HepG2 (cell line): ENCODE measurements at places on chromosomes 1 and 21. TPM values are rescaled to one million over a fixed set of nuclear protein-coding genes. Genes with fewer than 3 reads are reported as not detected.

DNA sequence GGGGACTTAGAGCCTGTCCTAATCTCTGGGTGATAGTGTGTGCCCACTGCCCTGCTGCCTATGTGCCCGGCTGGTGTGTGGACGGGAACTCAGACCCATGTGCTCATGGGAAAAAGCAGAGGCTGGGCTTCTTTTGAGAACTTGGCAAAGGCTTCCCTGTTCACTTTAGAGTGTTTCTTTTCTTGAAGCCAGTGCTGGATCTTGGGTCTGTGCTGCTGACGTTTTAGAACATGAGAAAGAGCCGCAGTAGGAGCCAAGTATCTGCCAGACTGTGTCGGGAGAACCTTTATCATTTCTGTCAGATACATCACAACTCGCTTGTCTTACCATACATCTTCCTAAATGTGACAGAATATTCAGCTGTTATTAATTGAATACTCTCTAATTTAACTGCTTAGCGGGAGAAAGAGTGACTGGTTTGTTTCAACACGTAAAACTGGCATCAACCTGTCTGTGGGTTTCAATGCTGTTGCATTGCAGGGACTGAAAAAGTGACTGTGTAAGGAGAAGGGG, 195.2 kb downstream of the PBX1 start:
- H3K4me3 ChIP-seq = no peak overlapping the region
- H3K36me3 ChIP-seq = no peaks in the 10 kb centered on the region
- no peak overlapping the region for H3K27ac ChIP-seq
- no peak for DNase-seq

- no peaks in the 10 kb centered on the region for H3K27me3 ChIP-seq
- no peak overlapping the region for H3K27ac ChIP-seq
- no peak overlapping the region for H3K4me3 ChIP-seq
- DNase-seq = no peak
- H3K36me3 ChIP-seq = no peaks in the 10 kb centered on the region
Observed at GRCh38 chr1:234918181-234918841, 210.3 kb downstream of the TOMM20 start.

DNA sequence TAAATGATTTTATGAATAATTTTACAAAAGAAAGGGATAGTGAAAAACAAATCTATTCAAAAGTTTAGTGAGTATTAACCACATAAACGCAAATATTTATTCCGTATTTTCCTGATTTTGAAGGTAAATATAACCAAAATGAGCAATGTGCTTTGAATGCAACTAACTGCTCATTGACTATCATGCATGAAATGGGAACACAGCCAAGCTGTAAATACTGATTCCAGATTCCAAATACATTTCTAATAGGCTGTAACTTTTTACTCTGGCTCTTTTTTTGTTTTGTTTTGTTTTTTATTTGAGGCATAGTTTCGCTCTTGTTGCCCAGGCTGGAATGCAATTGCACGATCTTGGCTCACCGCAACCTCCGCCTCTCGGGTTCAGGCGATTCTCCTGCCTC, 41.8 kb downstream of the SELENOF start:
- H3K27ac ChIP-seq = no peak overlapping the region
- DNase-seq = no peak
- no peaks in the 10 kb centered on the region for H3K4me1 ChIP-seq
- no peaks in the 10 kb centered on the region for H3K27me3 ChIP-seq
- H3K36me3 ChIP-seq = no peaks in the 10 kb centered on the region; the same call in none of the 2 replicates

- no peak overlapping the region for H3K27ac ChIP-seq
- no peaks in the 10 kb centered on the region for H3K4me1 ChIP-seq
- H3K36me3 ChIP-seq = peaks cover 6% of the 10 kb centered on the region
- no peak overlapping the region for H3K4me3 ChIP-seq
Observed at GRCh38 chr21:36948686-36949085, 17.8 kb downstream of the HLCS start.

- DNase-seq = no peak
- H3K36me3 ChIP-seq = no peaks in the 10 kb centered on the region
- H3K4me3 ChIP-seq = no peak overlapping the region
- no peaks in the 10 kb centered on the region for H3K27me3 ChIP-seq
- no peak overlapping the region for H3K27ac ChIP-seq
- H3K4me1 ChIP-seq = no peaks in the 10 kb centered on the region
Observed at GRCh38 chr1:85171721-85172120, 29.1 kb downstream of the SYDE2 start.

FCRL1 gene
- not detected in 2 replicates for polyA plus RNA-seq

LCE1A gene
- not detected in 2 replicates for polyA plus RNA-seq

ALPL gene
- polyA plus RNA-seq = 0.12 and 0.20 TPM in 2 replicates

AIM2 gene
- polyA plus RNA-seq = not detected in 2 replicates
